ENCODE measurements at places on chromosomes 3 and 15. TPM values are rescaled to one million over a fixed set of nuclear protein-coding genes. Genes with fewer than 3 reads are reported as not detected.

The PIGZ gene
- 2.7 TPM for total RNA-seq

The BNC1 gene
- 2.8 TPM for total RNA-seq

The LRRC31 gene
- not detected for total RNA-seq

The IL17RD gene
- total RNA-seq = 1.0 TPM

The PHLDB2 gene
- 44.2 TPM for total RNA-seq

The SPINK8 gene
- not detected for total RNA-seq

The P2RY12 gene
- not detected for total RNA-seq

The PLIN1 gene
- total RNA-seq = not detected

The FAM81A gene
- 0.09 TPM for total RNA-seq

The LRRIQ4 gene
- not detected for total RNA-seq

The TGM5 gene
- not detected for total RNA-seq

The TRIM42 gene
- not detected for total RNA-seq

The CDV3 gene
- 179 TPM for total RNA-seq

The WDR5B gene
- total RNA-seq = 4.7 TPM

The SERINC4 gene
- total RNA-seq = not detected

The PRTG gene
- total RNA-seq = 2.6 TPM

The MLF1 gene
- total RNA-seq = 6.9 TPM

The CHL1 gene
- not detected for total RNA-seq

The RPL14 gene
- 534 TPM for total RNA-seq

The EPHA3 gene
- under 0.01 TPM for total RNA-seq

The PPP1R14D gene
- total RNA-seq = not detected

The CLDN18 gene
- not detected for total RNA-seq

The ACTC1 gene
- not detected for total RNA-seq

All from dermis lymphatic vessel endothelial cell (primary cell).